Aorta (tissue), 5 donors: ENCODE measurements at places on chromosomes 3 and 15.

GRCh38 chr3:187287256-187287655 lies 4.3 kb downstream of the MASP1 start:
- no peaks in the 10 kb centered on the region for H3K4me1 ChIP-seq
- H3K27ac ChIP-seq, result no peak overlapping the region
- no peaks in the 10 kb centered on the region for H3K36me3 ChIP-seq
- no peak overlapping the region for H3K4me3 ChIP-seq

- H3K4me3 ChIP-seq, result no peak overlapping the region
- H3K4me1 ChIP-seq, result peaks cover 7% of the 10 kb centered on the region
- H3K27me3 ChIP-seq, result no peaks in the 10 kb centered on the region
- DNase-seq, result no peak
- H3K27ac ChIP-seq, result no peak overlapping the region
Observed at GRCh38 chr3:135965129-135965505, 411 bp upstream of the PPP2R3A start.

GRCh38 chr3:127959873-127960272 lies 44.8 kb downstream of the KBTBD12 start:
- H3K27ac ChIP-seq, result no peak overlapping the region
- H3K27me3 ChIP-seq, result no peaks in the 10 kb centered on the region
- DNase-seq, result no peak
- no peaks in the 10 kb centered on the region for H3K36me3 ChIP-seq

DNA sequence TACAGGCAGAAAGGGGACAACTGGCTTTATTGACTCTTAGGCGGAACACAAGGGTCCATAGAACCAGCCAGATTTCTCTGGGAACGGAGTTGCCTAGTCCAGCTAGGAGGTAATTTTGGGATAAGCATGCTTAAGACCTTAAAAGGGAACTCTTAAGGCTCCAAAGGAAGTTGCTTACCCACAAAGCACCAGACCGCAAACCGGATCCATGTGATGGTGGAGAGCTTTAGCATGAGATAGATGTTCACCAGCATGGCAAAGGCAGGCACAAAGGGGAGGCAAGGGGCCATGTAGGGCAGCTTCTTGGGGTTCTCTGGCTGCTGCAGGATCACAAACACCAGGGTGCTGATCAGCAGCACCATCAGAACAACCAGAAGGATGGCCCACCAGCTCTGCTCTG lies 61.4 kb downstream of the CLDN11 start:
- no peaks in the 10 kb centered on the region for H3K4me1 ChIP-seq
- no peak overlapping the region for H3K4me3 ChIP-seq
- no peaks in the 10 kb centered on the region for H3K36me3 ChIP-seq
- DNase-seq, result no peak

- H3K4me3 ChIP-seq, result no peak overlapping the region
- no peak for DNase-seq
- H3K27me3 ChIP-seq, result no peaks in the 10 kb centered on the region
- no peak overlapping the region for H3K27ac ChIP-seq
Observed at GRCh38 chr3:82942041-82942440, 1180.6 kb upstream of the GBE1 start.

GRCh38 chr15:39886418-39886817 lies 33.6 kb downstream of the GPR176 start:
- no peak overlapping the region for H3K4me3 ChIP-seq
- peaks cover 2% of the 10 kb centered on the region for H3K36me3 ChIP-seq
- peaks cover 2% of the 10 kb centered on the region for H3K4me1 ChIP-seq
- H3K27ac ChIP-seq, result no peak overlapping the region
- H3K27me3 ChIP-seq, result no peaks in the 10 kb centered on the region

GRCh38 chr3:28574036-28574435 lies 225.4 kb upstream of the AZI2 start:
- H3K27me3 ChIP-seq, result no peaks in the 10 kb centered on the region
- no peaks in the 10 kb centered on the region for H3K4me1 ChIP-seq
- no peaks in the 10 kb centered on the region for H3K36me3 ChIP-seq
- no peak overlapping the region for H3K27ac ChIP-seq

- no peak overlapping the region for H3K27ac ChIP-seq
- no peaks in the 10 kb centered on the region for H3K4me1 ChIP-seq
- no peaks in the 10 kb centered on the region for H3K36me3 ChIP-seq
- no peak for DNase-seq
Observed at GRCh38 chr15:86009727-86010126, 69.9 kb upstream of the AGBL1 start.

GRCh38 chr3:56921573-56922453 lies 120.1 kb upstream of the ARHGEF3 start:
- no peaks in the 10 kb centered on the region for H3K36me3 ChIP-seq
- no peak overlapping the region for H3K4me3 ChIP-seq
- DNase-seq, result peak; percentile 59
- H3K27me3 ChIP-seq, result no peaks in the 10 kb centered on the region

DNA sequence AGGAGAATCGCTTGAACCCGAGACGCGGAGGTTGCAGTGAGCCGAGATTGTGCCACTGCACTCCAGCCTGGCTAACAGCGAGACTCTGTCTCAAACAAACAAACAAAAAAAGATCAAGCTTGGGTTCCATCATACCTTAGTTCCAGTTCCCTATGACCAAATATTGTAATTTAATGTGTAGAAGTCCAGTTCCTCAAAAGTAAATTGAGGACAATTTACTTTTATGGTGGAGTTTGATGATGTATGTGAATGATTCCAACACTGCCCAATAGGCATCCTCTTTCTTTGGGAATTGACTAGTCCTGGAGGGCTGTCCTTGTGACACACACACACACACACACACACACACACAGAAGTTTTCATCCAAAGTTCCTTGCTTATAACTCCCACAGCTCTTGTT lies 2.8 kb upstream of the PKM start:
- no peak overlapping the region for H3K27ac ChIP-seq
- H3K4me1 ChIP-seq, result no peaks in the 10 kb centered on the region
- no peaks in the 10 kb centered on the region for H3K27me3 ChIP-seq
- DNase-seq, result no peak
- H3K4me3 ChIP-seq, result no peak overlapping the region
- no peaks in the 10 kb centered on the region for H3K36me3 ChIP-seq

DNA sequence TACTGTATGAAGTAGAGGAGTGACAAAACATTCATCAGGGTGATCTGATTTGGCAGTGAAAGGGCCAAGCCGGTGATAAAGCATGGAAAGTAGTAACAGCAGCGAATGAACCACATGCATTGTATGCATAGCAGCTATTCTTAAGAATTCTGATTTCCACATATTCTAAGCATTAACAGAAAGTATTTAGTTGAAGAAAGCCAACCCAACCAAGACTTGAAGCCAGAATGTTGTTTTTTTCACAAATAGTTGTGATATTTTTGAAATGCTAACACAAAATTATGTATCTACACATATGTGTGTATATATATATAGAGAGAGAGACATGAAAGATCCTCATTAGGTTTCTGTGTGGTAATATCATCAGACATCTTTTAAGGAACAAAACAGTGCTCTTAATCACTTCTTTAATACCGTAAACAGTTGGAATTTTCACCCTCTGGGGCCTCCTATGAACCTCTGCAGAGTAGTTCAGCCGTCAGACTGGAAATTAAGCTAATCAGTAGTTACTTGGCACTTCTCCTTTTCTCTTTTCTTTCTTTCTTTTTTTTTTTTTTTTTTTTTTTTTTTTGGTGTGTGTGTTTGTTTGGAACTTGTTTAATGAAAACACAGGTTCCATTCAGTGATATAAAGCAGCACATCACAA lies 139.6 kb downstream of the CMSS1 start:
- DNase-seq, result no peak
- H3K4me3 ChIP-seq, result no peak overlapping the region
- H3K27me3 ChIP-seq, result no peaks in the 10 kb centered on the region
- no peaks in the 10 kb centered on the region for H3K36me3 ChIP-seq
- H3K27ac ChIP-seq, result peak overlapping the region; percentile 82

DNA sequence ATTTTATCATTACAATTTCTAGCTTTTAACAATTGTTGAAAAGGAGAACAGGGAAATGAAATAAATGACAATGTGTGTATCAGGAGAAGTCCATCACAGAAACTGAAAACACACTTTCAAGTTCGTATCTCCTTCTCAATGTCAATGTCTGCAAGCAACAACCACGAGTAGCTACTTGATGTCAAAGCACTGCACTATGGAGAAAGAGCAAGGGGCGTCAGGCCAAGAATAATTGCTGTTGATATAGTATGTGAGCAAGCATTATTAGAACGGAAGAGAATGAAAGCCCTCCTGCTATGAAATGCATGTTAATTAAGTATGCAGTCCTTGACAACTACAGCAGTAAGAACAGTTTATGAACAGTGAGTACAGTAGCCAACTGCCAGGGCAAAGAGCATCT lies 1250.1 kb downstream of the ZPLD1 start:
- no peak for DNase-seq
- H3K36me3 ChIP-seq, result no peaks in the 10 kb centered on the region
- no peak overlapping the region for H3K27ac ChIP-seq
- H3K4me3 ChIP-seq, result no peak overlapping the region
- H3K4me1 ChIP-seq, result no peaks in the 10 kb centered on the region
